ENCODE measurements at places on chromosomes 12 and 14. TPM values are rescaled to one million over a fixed set of nuclear protein-coding genes. Genes with fewer than 3 reads are reported as not detected.

DNA sequence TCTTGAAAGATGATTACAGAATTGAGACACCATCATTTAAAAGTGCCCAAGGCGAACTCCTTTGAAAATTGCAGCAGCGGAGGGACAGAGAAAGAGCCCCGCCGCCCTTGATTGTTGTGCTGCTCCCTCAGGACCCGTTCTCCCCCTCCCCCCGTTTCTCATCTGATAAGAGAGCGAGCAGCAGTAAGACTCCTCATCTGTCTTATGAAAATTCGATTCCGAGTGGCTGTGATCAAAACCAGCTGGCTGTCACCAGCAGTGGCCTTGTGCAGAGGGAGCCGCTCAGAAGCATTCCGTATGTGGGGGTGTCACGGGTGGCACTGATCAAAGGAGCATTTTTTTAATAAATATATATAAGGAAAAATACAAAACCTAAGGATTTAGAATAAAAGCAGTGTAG, 78.0 kb upstream of the GPATCH2L start:
- H3K27me3 ChIP-seq: no peaks in the 10 kb centered on the region
- H3K36me3 ChIP-seq: peaks cover 2% of the 10 kb centered on the region
- DNase-seq: no peak
- no peak overlapping the region for H3K27ac ChIP-seq
- H3K4me3 ChIP-seq: no peak overlapping the region

- H3K27me3 ChIP-seq: no peaks in the 10 kb centered on the region
- H3K4me3 ChIP-seq: peak overlapping the region; percentile 93
- peak overlapping the region; percentile 30 for H3K27ac ChIP-seq
- no peak for DNase-seq
- peaks cover 15% of the 10 kb centered on the region for H3K4me1 ChIP-seq
- H3K36me3 ChIP-seq: peaks cover 18% of the 10 kb centered on the region
These were observed 474 bp upstream of the CIT start for GRCh38 chr12:119877639-119877948.

GRCh38 chr12:113933201-113933786, 32.8 kb downstream of the RBM19 start:
- H3K4me3 ChIP-seq: no peak overlapping the region
- no peaks in the 10 kb centered on the region for H3K27me3 ChIP-seq
- H3K27ac ChIP-seq: no peak overlapping the region
- H3K4me1 ChIP-seq: peaks cover 8% of the 10 kb centered on the region

DNA sequence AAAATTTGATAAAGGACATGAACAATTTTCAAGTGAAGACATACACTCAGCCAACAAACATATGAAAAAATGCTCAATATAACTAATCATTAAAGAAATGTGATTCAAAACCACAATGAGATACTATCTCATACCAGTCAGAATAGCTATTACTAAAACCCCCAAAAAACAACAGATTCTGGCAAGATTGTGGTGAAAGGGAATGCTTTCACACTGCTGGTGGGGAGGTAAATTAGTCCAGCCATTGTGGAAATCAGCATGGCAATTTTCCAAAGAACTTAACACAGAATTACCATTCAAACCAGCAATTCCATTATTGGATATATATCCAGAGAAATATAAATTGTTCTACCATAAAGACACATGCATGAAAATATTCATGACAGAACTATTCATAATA, 18.7 kb upstream of the TAS2R14 start:
- no peak overlapping the region for H3K4me3 ChIP-seq
- peaks cover 19% of the 10 kb centered on the region for H3K4me1 ChIP-seq
- peaks cover 1% of the 10 kb centered on the region for H3K36me3 ChIP-seq
- no peak overlapping the region for H3K27ac ChIP-seq
- H3K27me3 ChIP-seq: no peaks in the 10 kb centered on the region

- H3K27ac ChIP-seq: peak overlapping the region; percentile 91
- no peak for DNase-seq
- no peaks in the 10 kb centered on the region for H3K27me3 ChIP-seq
- peak overlapping the region; percentile 37 for H3K4me3 ChIP-seq
These were observed 68.9 kb downstream of the BCL11B start for GRCh38 chr14:99203080-99203479.

GRCh38 chr14:100159865-100160533, 554 bp upstream of the DEGS2 start:
- no peak overlapping the region for H3K27ac ChIP-seq
- H3K36me3 ChIP-seq: peaks cover 3% of the 10 kb centered on the region
- no peak for DNase-seq
- peak overlapping the region; percentile 35 for H3K4me3 ChIP-seq

DNA sequence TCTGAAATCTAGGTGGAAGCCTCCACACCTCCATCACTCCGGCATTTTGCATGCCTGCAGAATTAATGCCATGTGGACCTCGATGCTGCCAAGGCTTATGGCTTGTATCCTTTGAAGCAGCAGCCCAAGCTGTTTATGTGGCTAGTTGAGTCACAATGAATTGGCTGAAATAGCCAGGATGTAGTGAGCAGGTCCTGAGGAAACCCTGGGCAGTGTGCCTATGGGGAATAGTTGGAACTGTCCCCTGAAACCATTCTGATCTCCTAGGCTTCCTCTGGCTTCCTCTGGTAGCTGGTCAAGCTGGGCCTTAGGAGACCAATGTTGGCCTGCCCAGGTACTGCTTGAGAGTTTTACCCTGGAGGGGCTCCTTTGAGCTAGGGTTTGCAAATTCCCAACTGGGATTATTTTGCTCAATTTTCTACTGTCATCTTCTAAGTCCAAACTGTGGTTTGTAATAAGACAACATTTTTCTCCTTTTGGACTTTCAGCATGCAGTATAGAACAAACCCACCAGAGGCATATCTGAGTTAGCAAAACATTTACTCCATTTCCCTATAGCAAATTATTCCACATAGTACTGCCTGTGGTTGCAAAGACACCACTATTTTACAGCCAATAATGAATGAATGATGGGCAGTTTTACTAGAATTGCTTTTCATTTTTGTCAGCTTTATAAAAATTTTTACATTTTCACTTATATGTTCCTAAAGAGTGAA, 85.1 kb upstream of the AMIGO2 start:
- peaks cover 7% of the 10 kb centered on the region for H3K4me1 ChIP-seq
- no peak overlapping the region for H3K27ac ChIP-seq
- H3K36me3 ChIP-seq: peaks cover 47% of the 10 kb centered on the region
- H3K27me3 ChIP-seq: no peaks in the 10 kb centered on the region
- no peak overlapping the region for H3K4me3 ChIP-seq
- no peak for DNase-seq

GRCh38 chr12:124563401-124563800, 4.0 kb downstream of the NCOR2 start:
- peaks cover 33% of the 10 kb centered on the region for H3K4me1 ChIP-seq
- no peaks in the 10 kb centered on the region for H3K27me3 ChIP-seq
- DNase-seq: no peak
- H3K4me3 ChIP-seq: no peak overlapping the region
- no peaks in the 10 kb centered on the region for H3K36me3 ChIP-seq

- no peak for DNase-seq
- no peak overlapping the region for H3K27ac ChIP-seq
- H3K36me3 ChIP-seq: peaks cover 19% of the 10 kb centered on the region
- no peak overlapping the region for H3K4me3 ChIP-seq
These were observed 19.4 kb upstream of the KLRG1 start for GRCh38 chr12:8969861-8970411.

GRCh38 chr12:50597200-50598195, 92.7 kb downstream of the DIP2B start:
- no peaks in the 10 kb centered on the region for H3K27me3 ChIP-seq
- H3K4me3 ChIP-seq: peak overlapping the region; percentile 57
- peak; percentile 76 for DNase-seq

DNA sequence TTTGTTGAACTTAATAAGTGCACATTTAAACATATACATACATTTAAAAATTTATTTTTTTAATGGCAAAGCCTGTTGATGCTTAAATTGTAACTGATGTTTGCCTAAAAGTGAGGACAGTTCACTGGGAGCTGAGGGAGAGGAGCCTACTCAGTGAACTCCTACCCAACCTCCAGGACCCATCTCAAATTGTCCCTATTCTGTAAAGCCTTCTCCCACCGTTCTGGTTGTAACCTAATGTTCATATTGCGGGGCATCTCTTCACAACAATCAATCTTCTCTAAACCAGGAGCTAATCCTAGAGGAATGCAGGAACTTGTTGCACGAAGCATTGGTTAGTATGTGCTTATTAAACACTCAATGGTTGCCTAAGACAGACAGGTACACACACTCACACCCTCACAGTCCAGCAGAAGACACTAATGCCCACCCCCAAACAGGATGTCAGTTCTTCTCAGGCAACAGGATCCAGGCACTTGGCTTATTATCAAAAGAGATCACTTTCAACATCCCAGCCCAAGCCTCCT, 1.8 kb downstream of the CLMN start:
- no peak for DNase-seq
- H3K4me1 ChIP-seq: peaks cover 20% of the 10 kb centered on the region
- H3K36me3 ChIP-seq: no peaks in the 10 kb centered on the region
- H3K27me3 ChIP-seq: peaks cover 32% of the 10 kb centered on the region
- H3K27ac ChIP-seq: no peak overlapping the region

DNA sequence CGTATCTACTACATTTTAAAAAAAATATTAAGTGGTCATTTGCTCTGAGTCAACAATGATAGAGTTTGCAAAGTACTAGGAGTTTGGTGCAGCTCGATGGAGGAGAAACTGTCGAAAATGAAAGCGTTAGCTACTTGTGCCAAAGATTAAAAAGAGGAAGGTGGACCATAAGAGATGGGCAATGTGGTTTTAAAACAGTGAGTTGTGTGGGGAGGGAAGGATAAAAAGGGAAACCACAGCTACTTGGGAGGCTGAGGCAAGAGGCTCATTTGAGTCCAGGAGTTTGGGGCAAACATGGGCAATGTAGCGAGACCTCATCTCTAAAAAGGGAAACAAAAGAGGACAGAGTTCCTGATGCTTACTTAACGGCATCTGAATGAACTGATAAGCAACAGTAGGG, 18.2 kb upstream of the STRAP start:
- peaks cover 3% of the 10 kb centered on the region for H3K4me1 ChIP-seq
- DNase-seq: no peak
- H3K36me3 ChIP-seq: no peaks in the 10 kb centered on the region
- H3K27me3 ChIP-seq: peaks cover 3% of the 10 kb centered on the region

- H3K36me3 ChIP-seq: peaks cover 45% of the 10 kb centered on the region
- H3K27me3 ChIP-seq: no peaks in the 10 kb centered on the region
- H3K4me1 ChIP-seq: no peaks in the 10 kb centered on the region
- DNase-seq: no peak
- H3K27ac ChIP-seq: no peak overlapping the region
These were observed 20.7 kb downstream of the VTI1B start for GRCh38 chr14:67653651-67654280.

Gene IQSEC3
- total RNA-seq: 0.29 TPM

Gene CCDC92
- total RNA-seq: 11.4 TPM

Gene APPL2
- 21.4 TPM for total RNA-seq

Gene EGLN3
- total RNA-seq: 1.9 TPM

Gene CLEC4E
- total RNA-seq: not detected

Gene SLC6A15
- total RNA-seq: 0.17 TPM

Gene CLEC2A
- not detected for total RNA-seq

Gene SERPINA10
- not detected for total RNA-seq

Gene BMAL2
- total RNA-seq: 15.2 TPM

Gene CCDC60
- not detected for total RNA-seq

Data from activated CD4-positive, alpha-beta memory T cell treated with anti-CD3 and anti-CD28 coated beads for 36 hours (primary cell).